ENCODE measurements at places on chromosomes 12 and 14.

DNA sequence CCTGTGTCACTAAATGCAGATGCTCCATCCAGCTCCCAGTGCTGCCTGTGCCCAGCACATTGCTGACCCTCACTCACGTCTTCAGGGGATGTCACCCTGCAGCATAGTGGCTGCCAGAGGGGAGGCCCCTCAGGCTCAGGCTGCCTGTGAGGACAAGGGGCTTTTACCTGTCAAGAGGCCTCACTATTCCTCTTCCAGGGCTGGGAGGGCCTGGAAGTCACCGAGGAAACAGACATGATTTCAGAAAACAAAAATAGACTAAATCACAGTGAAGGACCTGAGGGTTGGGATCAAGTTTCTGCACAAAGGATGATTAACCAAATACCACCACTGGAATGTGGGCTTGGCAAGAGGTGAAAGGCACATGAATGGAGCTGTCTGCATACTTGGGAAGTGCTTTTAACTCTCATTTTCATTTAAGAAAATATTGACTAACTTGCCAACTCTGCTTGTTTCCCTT is 1202.3 kb downstream of the BCL11B start:
- peak; percentile 62 for DNase-seq

DNA sequence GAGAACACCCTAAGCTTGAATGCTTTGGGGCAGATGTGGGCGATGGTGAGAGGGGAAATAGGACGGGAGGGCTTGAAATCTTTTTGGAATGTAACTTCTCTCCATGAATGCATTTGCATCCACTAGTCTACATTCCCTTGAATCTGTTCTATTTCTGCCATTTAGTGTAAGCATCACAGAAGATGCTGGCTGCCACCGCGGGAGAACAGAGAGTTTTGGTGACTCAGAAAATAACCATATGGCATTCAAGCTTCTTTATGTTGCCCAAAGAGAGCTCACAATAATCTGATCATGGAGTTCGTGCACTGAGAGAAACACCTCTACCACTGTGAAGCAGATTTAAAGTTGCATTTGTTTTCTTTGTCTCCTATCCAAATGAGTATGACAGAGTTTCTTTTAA is 52.6 kb upstream of the OTX2 start:
- DNase-seq, result no peak

GRCh38 chr14:96514694-96515093 is 12.5 kb downstream of the PAPOLA start:
- DNase-seq, result no peak

GRCh38 chr14:89773644-89774316 is 180.8 kb downstream of the EFCAB11 start:
- DNase-seq, result no peak

GRCh38 chr12:132804426-132804861 is 24.2 kb downstream of the GOLGA3 start:
- peak; percentile 93 for DNase-seq

DNA sequence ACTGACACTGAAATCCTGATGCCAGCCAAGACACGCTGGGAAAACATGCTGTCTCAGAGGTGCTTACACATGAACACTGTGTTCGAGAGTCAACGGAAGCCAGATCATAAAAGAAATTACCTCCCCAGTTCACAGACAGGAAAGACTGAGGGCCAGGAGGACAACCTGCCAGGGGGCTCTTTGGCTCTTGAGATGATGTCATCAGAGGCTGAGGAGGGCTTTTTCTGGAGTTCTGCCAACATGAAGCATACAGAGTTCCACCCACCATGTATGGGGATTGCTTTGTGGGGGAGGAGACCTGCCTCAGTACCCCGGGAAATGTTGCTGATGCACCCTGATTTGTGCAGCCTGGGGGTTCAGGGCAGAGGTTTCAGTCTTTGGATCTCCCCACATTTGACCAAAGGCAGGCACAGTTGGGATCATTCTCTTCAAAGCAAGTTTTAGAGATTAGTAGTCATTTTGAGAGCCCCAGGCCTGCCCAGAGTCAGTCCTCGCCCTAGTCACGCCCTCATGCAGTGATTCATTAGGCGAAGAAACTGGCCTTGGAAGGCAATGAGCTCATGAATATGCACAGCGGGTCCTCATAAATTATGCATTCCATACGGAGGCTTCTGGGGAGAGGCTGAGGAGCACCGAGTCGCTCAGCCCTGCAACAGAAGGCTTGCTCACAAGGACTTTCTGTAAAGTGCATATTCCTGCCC is 34.9 kb upstream of the EML1 start:
- no peak for DNase-seq

DNA sequence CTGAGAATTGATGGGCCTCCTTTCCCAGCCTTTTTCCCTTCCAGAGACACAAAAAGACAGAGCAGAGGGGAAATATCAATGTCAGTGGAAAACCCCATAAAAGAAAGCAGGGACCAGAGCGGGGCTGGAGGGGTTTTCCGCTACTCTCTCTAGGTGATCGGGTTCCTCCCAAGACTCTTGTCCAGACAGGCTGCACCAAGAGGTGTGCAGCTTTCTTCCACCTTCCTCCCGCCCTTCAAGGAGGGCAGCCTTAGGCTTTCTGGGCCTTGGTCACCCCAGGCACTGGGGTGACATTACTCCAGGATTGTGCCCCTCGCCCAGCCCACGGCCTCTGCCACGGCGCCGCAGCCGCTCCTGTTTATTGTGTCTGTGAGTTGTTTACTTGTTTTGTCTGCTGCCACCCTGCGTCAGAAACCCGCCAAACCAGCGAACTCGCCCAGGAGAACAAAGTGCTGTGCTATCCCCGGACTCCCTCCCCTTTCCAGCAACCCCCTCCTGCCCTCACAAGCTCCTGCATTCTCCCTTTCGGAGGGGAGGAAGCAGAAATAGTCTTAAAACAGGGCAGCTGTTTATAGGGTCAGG is 6.7 kb upstream of the HOXC6 start:
- peak; percentile 73 for DNase-seq

DNA sequence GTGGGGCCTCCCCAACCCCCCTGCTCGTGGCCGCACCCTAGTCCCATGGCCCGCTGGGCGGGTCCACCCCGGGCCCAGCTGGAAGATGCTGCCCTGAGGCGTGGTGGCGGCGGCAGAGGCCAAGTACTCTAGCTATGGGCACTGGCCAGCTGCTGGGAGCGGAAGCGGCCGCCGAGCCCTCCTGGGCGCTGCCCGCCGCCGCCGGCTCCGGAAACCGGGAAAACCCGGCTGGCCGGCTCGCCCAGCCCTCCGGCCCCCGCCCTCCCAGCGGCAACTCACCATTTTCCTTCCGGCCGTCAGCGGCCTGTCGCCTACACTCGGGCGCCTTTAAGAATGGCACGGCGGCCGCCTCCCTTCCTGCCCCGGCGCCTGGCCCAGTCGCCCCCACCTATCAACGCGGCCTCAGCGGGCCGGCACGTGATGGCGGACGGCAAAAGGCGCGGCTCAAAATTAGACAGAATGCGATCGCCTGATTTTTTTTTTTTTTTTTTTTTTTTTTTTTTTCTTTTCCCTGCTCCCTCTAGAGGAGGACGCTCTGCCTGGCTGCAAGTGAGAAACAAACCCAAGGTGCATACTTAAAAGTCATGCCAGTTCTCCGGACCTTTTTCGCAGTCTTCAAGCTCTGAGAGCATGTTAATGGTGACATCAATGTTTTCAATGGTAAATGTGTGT is at the start of gene GMFB:
Gene GMFB (minus strand): TSS at position 335 of the 672 bp plus-strand sequence. CDS start 53 bp downstream, at position 282.
- peak; percentile 88 for DNase-seq

GRCh38 chr14:96626916-96627315 is 124.7 kb downstream of the PAPOLA start:
- DNase-seq, result no peak

- no peak for DNase-seq
Measured at GRCh38 chr12:104155711-104156555, 17.9 kb upstream of the NFYB start.

GRCh38 chr14:55545779-55546178 is 34.2 kb upstream of the KTN1 start:
- DNase-seq, result no peak

GRCh38 chr12:27253347-27253746 is 9.3 kb downstream of the STK38L start:
- no peak for DNase-seq

DNA sequence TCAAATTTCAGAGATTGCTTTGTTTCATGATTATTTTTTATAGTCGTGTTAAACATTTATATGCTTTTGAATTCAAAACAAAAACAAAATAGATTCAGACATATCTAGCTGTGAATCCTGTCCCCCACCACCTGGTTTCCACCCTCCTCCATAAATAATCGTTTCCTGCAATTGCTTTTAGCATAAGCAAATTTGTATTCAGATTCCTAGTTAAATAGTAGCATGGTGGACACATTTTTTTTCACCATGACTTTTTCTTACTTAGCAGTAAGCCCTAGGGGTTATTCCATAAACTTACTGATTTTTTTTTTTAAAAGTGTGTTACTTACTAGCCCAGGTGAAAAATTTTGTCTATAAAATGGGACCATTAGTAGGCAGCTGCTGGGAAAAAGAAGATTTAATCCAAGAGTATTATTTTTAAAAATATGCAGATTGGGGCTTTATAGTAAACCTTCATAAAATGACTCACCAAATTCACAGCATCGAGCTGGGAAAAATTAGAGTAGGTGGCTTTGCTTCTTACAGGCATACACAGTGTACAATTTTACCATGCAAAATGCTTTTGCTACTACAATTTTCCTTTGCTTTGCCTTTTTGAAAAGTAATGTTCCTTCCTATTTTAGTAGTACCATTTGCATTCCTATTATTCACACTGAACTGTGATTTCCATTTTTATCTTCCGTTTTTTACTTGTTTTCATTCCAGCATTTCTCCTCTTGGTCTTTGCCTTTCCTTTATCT is 117.8 kb downstream of the BTG1 start:
- no peak for DNase-seq

DNA sequence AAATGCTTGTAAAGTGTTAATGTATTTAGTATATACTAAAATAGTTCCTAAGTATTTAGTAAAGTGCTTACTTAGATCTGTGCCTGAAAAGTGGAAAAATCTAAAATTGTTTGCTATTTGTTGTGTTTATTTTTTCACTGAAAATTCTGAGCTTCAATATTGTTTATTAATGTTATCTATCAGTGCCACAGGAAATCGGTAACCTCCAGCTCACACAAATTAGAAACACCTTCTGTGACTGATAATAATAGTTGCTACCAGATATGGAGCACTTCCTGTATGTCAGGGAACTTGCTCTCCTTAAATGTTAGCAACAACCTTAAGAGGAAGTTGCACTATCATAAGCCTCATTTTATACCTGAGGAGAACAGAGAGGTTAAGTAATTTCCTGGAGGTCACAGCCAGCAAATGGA is 723 bp upstream of the LRP10 start:
- DNase-seq, result no peak

DNA sequence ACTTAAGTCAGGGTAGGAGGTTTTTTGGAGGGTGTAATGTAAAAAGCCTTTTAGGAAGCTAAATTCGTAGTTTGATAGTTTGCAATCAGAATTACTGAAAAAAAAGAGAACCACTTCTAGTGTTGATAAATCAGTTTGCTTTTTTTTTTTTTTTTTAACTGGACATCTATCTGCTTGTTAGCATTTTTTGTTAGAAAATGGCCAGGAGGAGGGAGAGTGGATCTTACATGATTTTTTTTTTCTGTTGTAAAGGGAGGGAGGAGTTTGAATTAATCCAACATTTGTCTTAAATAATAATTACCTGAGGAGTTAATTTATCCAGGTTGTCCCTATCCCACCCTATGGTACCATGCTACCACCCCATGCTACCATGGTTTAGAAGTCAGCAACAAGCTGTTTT is 1.2 kb downstream of the FBXO34 start:
- DNase-seq, result no peak

DNA sequence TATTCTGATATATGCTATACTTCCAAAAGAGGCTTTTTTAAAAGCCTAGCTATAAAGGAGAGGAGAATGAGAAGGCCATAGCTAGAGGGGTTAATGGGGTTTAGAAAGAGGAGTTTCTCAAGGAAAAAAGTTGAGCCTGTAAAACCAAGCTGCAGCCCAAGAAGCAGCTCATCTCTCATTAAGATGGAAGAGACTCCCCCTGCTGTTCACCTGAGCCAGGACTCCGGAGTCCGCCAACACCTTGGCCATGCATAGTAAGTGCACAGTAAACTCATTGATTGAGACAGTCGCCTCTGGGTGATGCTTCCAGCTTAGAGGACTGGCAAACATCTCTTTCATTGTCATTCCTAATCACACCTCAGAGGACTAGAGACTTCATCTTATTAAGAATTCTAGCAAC is 46.2 kb downstream of the ANO2 start:
- DNase-seq, result peak; percentile 4

GRCh38 chr14:98037831-98038230 is 1234.2 kb downstream of the BCL11B start:
- DNase-seq, result no peak

DNA sequence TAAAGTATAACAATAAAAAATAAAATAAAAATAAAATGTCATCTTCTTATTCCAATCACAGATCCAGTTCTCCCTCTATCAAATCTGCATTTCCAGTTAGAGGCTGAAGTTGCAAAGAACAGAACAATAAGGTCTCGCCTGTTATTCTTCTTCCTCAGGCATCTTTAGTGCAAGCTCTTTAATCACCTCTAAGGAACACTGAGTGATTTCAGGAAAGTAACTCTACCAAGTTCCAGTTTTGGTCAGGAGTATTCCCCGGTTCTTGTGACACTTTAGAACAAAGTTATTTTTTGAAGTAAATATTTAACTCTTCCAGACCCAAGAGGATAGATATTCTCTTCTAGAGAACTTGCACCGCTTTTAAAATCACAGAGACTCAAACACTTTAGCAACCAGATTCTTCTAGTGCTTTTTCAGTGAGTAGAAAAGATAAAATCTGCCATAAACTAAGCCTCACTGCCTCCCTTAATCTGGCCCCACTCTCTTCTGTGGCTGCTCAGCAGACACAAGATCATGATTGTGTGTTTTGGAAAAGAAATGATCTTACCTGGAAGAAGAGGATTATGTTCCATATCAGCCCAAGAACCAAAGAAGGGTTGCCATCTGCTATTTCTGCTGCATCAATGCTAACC is 57.9 kb upstream of the DICER1 start:
- no peak for DNase-seq

DNA sequence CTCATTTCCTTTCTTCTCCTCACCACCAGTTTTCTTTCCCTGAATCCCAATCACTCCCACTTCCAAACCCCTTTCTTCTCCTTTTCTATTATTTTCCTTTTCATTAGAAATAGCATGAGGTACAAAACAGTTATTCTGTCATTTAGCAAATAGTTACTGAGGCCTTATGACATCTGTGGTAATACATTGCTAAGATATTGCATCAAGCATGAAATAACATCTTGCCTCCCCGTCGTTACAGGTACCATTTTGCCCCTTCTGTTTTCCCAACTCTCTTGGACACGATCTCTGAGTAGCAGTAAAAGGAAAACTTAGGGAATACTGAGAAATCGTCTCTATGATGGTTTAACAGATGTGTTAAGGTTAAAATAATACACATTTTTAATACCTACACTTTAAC is 175.8 kb upstream of the SOX5 start:
- no peak for DNase-seq
